Activated CD4-positive, alpha-beta memory T cell treated with anti-CD3 and anti-CD28 coated beads, Interleukin-2, amount 10 ng/mL, durations not matched to agents 7 days and 5 days (primary cell): ENCODE measurements at places on chromosomes 1 and 21. TPM values are rescaled to one million over a fixed set of nuclear protein-coding genes. Genes with fewer than 3 reads are reported as not detected.
A peak's percentile ranks its signal among the peaks of the same experiment; 100 is the strongest.

The CYYR1 gene
- total RNA-seq: not detected

The CDK18 gene
- total RNA-seq: 1.1 TPM

The FMO3 gene
- not detected for total RNA-seq

The PGLYRP3 gene
- total RNA-seq: not detected

The IFI44L gene
- 430 TPM for total RNA-seq

The BSND gene
- 0.13 TPM for total RNA-seq

The STYXL2 gene
- not detected for total RNA-seq

The DLGAP3 gene
- 0.88 TPM for total RNA-seq

The CLCA4 gene
- total RNA-seq: not detected

The ST6GALNAC3 gene
- not detected for total RNA-seq

The NEXN gene
- total RNA-seq: 0.95 TPM

The ERVH48-1 gene
- not detected for total RNA-seq

DNA sequence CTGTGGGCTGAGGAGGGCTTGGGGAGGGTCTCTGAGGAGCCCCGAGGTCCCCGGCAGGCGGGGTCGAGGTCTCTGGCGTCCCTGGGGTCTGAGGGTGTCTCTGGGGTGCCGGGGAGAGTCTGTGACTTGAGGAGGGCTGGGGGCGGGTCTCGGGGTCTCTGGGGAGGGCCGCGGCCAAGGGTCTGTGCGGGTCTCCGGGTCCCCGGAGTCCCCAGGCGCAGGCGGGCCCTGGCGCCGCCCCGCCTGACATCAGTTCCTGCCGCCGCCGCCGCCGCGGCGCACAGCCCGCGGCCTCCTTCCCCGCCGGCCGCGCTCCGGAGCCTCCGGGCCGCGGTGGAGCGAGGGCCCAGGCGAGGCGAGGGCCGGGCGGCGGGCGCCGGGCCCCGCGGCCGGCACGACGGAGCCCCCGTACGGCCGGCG lies at the start of gene PLEKHM2:
TSS of gene PLEKHM2 (plus strand) at position 279 of the 420 bp plus-strand sequence. CDS start 239 bp downstream, outside the sequence.
- peaks cover 13% of the 10 kb centered on the region for H3K36me3 ChIP-seq
- H3K27me3 ChIP-seq: no peaks in the 10 kb centered on the region
- peak within 1 kb of the TSS; percentile 86 for H3K27ac ChIP-seq
- H3K4me1 ChIP-seq: peaks cover 41% of the 10 kb centered on the region

- no peaks in the 10 kb centered on the region for H3K4me1 ChIP-seq
- no peak for DNase-seq
Measured at GRCh38 chr1:48947761-48948537, 171.3 kb upstream of the BEND5 start.

DNA sequence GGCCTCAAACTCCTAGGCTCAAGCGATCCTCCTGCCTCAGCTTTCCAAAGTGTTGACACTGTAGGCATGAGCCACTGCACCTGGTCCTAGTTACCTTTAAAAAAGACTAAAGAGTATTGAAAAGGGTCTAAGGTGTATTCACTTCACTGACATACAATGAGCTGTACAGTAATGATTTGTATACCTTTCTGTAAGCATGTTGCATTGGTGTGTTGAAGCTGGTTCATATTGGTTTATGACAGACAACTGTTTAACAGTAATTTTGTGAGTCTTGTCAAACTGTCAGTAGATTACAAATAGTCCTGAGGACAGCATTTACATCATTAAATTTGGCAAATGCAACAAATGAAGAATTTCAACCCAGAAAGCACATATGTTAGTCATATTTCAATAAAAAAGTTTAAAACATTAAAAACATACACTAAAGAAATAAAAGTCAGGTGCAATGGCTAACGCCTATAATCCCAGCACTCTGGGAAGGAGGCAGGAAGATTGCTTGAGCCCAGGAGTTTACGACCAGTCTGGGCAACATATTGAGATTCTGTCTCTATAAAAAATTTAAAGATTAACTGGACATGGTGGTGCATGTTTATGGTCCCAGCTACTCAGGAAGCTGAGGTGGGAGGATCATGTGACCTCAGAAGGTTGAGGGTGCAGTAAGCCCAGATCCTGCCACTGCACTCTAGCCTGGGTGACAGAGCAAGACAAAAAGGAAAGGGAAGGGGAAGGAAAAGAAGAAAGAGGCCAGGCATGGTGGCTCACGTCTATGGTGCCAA lies 88.3 kb upstream of the HP1BP3 start:
- H3K27ac ChIP-seq: no peak overlapping the region
- H3K36me3 ChIP-seq: peaks cover 28% of the 10 kb centered on the region
- no peak for DNase-seq
- no peak overlapping the region for H3K4me3 ChIP-seq
- no peaks in the 10 kb centered on the region for H3K27me3 ChIP-seq
- peaks cover 22% of the 10 kb centered on the region for H3K4me1 ChIP-seq

DNA sequence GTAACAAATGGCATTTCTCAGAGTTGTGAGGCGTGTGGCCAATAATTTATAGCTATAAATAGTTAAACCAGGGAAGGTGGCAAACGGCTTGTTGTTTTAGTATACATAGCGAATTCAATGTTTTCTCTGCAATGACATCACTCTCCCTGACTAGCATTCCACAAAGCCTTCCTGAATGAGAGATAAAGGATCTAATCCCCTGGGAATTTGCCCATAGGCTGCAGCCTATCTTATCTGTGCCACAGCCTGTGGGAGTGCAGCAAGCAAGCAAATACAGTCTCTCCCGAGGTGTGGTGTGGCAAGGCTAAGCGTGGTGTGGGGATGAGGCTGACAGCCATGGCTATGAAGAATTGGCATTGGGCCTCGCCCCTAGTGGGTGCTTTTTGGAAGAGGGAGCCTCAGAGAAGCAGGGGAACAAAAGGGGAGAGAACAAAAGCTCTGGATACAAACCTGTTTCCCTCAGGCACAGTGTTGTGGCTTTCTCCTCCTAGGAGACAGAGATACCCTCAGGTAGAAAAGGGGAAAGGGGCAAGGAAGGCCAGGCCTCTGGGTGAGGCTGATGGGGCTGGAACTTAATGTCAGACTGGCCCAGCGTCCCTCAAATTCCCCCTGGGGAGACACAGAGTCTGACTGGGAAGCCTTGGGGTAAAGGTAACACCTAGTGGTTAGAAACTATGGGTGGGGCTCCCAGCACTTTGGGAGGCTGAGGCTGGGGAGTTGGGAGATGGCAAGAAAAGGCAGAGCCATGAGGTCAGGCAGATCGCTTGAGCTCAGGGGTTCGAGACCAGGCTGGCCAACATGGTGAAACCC lies 8.9 kb downstream of the TAGLN2 start:
- peaks cover 80% of the 10 kb centered on the region for H3K4me1 ChIP-seq
- H3K4me3 ChIP-seq: no peak overlapping the region
- H3K27ac ChIP-seq: no peak overlapping the region
- peaks cover 70% of the 10 kb centered on the region for H3K36me3 ChIP-seq
- DNase-seq: no peak
- H3K27me3 ChIP-seq: no peaks in the 10 kb centered on the region

GRCh38 chr1:179143322-179143721 lies 61.5 kb downstream of the TOR3A start:
- no peaks in the 10 kb centered on the region for H3K27me3 ChIP-seq
- no peak for DNase-seq
- H3K27ac ChIP-seq: no peak overlapping the region
- H3K4me1 ChIP-seq: peaks cover 22% of the 10 kb centered on the region
- no peaks in the 10 kb centered on the region for H3K36me3 ChIP-seq
- H3K4me3 ChIP-seq: no peak overlapping the region

GRCh38 chr1:59034925-59035324 lies 251.1 kb upstream of the JUN start:
- no peaks in the 10 kb centered on the region for H3K36me3 ChIP-seq
- H3K27ac ChIP-seq: no peak overlapping the region
- no peak for DNase-seq
- peaks cover 1% of the 10 kb centered on the region for H3K27me3 ChIP-seq
- no peak overlapping the region for H3K4me3 ChIP-seq
- H3K4me1 ChIP-seq: no peaks in the 10 kb centered on the region

- H3K4me1 ChIP-seq: no peaks in the 10 kb centered on the region
- no peaks in the 10 kb centered on the region for H3K36me3 ChIP-seq
- no peak overlapping the region for H3K4me3 ChIP-seq
- no peak overlapping the region for H3K27ac ChIP-seq
- H3K27me3 ChIP-seq: peaks cover 8% of the 10 kb centered on the region
Measured at GRCh38 chr1:152252157-152252556, 28.2 kb upstream of the HRNR start.

DNA sequence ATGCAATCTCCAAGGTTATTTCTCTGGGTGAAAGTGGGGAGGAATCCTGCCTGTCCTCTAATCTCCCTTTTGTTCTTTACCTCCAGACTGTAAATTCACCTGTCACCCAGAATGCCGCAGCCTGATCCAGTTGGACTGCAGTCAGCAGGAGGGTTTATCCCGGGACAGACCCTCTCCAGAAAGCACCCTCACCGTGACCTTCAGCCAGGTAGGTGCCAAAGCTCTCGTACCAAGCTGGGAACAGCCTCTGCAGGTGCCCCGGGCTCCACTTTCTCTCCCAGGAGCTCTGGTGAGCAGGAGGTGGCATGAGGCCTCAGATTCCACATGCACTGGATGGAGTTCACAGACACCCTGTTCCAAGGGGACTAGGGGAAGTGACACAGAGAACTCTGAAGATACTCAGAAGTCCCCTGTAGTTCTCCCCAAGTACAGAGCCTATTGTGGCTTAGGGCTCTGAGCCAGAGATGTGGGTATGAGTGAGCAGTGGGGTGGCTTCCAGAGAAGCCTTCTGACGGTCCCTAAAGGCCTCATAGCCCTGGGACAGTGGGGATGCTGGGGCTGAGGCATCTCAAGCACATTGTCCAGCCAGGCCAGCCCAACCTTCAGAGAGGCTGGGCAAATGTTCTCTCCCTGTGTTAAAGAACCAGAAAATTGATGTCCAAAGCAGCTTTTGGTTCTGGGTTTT lies 30.9 kb downstream of the RASSF5 start:
- H3K27ac ChIP-seq: no peak overlapping the region
- no peaks in the 10 kb centered on the region for H3K36me3 ChIP-seq
- no peak for DNase-seq
- H3K27me3 ChIP-seq: peaks cover 2% of the 10 kb centered on the region

DNA sequence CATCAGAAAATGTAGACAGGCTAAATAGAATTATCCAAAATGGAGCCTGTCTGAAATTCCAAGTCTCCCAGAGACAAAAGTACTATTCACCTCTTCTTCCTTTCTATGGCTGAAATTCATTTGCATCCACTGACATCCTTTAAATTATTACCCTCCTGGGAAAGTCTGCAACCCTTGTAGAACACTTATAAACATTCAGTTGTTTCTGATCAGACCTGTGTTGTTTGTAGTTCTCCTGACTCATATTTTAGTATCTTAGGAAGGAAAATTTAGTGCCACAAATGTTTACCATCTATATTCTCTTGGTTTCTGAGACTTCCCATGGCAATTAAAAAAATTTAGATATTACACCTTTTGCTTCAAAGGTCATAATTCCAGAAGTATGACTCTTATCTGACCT lies 69.6 kb upstream of the C1orf105 start:
- no peak for DNase-seq
- H3K36me3 ChIP-seq: peaks cover 20% of the 10 kb centered on the region
- H3K4me3 ChIP-seq: no peak overlapping the region

DNA sequence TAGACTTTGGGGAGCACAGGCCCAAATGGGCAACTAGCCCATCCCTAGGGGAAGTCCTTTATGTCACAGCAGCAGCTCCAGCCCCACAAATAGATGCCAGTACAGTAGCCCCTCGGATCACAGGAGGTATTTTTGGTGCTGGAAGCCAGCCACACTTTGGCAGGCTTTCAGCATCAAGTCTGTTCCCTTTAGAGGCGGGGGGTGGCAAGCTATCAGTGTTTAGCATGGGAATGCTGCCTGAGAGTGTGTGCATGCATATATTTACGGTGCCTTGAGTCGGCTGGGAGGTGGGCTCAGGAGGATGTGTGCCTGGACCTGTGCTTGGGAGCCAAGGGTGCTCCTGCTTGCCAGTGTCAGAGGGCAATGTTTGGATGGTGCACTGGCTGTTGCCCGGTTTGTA lies 3.5 kb upstream of the PLXNA2 start:
- H3K27ac ChIP-seq: no peak overlapping the region
- H3K4me1 ChIP-seq: peaks cover 15% of the 10 kb centered on the region
- no peak overlapping the region for H3K4me3 ChIP-seq
- DNase-seq: no peak
- no peaks in the 10 kb centered on the region for H3K36me3 ChIP-seq
- peaks cover 31% of the 10 kb centered on the region for H3K27me3 ChIP-seq
